ENCODE measurements at places on chromosomes 4 and X.

DNA sequence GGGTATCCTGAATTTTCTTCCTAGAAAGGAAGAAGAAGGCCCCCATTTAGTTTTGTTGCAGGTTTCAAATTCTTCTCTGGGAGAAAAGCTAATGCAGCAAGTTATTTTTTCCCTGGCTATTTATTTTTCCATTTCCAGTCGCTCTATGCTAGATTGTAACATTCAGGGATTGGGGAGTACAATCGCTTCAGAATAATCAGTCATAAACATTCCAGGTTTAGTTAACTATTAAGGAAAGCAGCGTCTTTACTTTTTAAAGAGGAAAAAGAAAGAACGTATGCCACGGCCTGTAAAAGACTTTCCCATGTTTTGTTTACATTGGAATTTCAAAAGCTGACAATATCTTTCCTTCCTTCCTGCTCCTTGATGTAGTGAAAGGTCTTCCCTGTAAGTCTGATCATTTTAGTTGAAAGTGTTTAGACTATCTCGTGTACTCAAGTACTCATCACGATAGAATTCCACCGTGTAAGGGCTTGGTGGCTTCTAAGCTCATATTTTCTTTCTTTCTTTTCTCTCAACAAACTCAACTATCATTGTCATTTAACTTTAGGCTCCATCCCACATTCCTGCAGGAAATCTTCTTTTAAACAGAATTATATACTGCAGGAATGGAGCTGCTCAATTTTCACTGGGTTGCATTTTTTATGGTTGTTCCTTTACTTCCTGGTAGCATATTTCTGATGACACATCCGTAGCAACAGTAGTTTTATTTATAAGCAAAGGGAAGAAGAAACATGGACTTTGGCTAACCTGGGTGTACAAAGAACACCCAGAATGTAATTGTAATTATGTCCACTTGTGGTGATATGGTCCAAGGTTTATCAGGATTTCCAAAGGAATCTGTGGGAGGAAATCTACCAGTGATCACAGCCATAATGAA lies 213.1 kb upstream of the FAT1 start:
- DNase-seq, result no peak

DNA sequence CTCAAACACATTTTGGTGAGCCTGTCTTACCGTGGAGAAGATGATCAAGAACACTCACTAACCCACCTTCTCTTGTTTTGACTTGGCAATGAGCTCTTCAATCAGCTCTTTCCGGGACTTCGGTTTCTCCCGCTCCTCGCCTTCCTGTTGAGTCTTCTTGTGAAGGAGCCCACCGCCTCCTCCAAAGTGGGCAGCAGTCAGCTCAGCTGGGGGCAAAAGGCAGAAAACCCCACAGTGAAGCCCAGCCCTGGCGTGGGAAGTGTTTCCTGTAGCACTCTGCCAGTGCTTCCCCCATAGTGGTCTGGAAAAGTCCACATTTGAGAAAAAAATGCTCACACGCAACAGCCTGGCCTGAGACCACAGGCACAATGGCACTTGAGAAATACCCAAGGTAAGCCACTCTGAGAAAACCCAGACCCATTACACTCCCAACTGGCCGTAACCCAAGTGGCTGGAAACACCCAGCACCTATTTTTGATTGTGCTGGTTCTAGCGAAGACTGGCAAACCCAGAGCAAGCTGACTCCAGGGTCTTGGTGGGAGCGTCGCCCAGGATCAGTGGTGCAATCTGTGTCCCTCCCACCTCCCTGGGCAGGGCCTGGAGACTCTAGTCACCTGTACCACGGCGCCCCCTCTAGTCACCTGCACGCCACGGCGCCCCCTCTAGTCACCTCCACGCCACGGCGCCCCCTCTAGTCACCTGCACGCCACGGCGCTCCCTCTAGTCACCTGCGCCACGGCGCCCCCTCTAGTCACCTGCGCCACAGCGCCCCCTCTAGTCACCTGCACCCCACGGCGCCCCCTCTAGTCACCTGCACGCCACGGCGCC lies 8.6 kb downstream of the NOP14 start:
- no peak for DNase-seq

- DNase-seq, result no peak
Observed at GRCh38 chrX:13545726-13546125, 23.7 kb upstream of the EGFL6 start.

DNA sequence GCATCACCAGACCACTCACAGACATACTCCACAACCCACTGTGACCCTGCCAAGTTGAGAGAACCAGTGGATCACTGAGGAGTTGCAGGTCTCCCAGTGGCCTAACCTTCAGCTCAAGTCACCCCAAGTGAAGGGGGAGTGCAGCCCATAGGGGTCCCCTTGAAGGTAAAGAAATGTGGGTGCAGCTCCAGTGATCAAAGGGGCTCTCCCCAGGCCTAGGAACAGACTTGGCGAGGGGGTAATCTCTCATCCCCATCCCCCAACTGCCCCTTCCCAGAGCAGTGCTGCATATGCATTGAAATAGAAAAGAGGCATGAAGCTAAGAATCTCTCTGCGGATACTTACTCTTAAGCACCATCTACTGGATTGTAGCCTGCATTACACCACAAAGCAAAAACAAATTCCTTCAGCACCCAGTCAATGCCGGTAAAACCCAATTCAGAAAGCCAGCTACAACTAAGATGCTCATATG lies 27.0 kb downstream of the MAGEE1 start:
- no peak for DNase-seq

- no peak for DNase-seq
Observed at GRCh38 chr4:112916868-112917267, 132.6 kb upstream of the ANK2 start.

DNA sequence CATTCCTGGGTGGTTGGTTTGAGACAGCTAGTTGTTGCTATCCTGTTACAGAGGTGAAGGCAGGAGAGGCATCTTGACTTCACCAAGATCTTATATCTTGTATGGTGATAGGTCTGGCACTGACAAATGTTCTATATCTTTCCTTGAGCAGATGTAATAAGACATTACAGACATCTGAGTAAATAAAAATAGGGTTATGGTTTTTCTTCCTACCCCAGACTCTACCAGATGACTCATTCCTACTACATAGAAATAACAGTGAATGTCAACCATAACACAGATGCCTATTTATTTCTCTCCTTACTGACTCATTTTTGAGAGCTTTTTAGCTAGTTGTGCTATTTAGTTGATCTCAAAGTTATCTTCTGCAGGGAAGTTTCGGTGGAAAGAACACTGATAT lies 21.9 kb downstream of the HNRNPH2 start:
- no peak for DNase-seq

DNA sequence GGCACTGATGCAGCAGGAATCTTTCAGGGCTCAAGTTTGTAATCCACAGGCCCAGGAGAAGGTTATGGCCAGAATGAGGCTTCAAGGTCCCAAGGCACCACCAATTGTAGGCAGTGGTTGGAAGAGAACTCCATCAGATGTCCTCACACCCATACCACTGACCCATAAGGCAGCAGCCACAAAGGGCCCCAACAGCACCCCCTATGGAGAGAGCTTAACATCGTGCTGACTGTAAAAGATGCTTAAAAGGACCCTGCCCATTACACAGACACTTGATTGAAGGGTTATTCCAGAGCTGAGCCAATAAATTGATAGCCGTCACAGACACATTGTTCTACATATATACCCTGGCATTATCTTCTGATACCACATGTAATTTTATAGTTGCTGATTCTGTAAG lies 113.7 kb downstream of the SOWAHB start:
- no peak for DNase-seq

GRCh38 chr4:116395408-116395807 lies 690.0 kb downstream of the TRAM1L1 start:
- DNase-seq, result no peak
